ENCODE measurements at places on chromosomes 2 and 18.

DNA sequence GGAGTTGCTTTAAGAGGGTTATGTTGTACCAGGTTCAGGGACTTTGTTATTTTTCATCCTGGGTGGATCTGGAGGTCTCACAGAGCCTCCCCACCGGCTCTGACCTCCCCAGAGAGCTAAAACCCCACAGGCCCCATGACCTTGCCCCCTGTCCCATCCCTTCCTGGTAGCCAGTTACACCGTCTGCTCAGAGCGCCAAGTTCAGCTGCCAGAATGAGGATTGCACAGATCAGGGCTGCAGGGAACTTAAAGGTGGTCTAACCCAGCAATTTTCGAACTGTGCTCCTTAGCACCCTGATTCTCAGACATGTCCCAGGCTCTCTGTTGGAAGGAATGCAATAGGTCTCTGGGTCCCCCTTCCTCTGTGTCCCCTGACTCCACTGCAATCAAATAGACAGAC, 32.1 kb downstream of the ATOH8 start:
- no peak for DNase-seq

- DNase-seq, result no peak
Observed at GRCh38 chr2:232354069-232354468, 24.5 kb upstream of the ALPP start.

DNA sequence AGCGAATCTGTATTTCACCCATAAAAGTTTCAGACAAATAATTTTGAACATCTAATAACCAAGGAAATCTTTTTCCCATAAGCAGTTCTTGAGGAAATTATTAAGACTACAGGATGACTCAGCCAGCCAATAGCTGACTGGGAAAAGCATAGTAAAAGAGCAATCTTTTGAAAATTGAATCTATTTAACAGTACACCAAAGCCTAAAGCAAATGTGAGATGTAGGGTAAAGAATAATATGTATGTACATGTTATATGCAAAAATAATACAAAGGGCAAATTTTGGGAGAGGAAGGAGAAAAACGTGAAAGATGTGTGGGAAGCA, 12.6 kb upstream of the KDSR start:
- DNase-seq, result no peak

GRCh38 chr18:22024924-22025323, 144.5 kb upstream of the GATA6 start:
- no peak for DNase-seq

- no peak for DNase-seq
Observed at GRCh38 chr2:129004485-129004884, 685.8 kb upstream of the HS6ST1 start.

- no peak for DNase-seq
Observed at GRCh38 chr18:59048378-59048777, 91.3 kb upstream of the SEC11C start.

Measured in stimulated activated naive CD4-positive, alpha-beta T cell (primary cell).